ENCODE measurements at places on chromosomes 7 and 10.

- no peak for DNase-seq
Observed at GRCh38 chr7:128410451-128410753, 620 bp upstream of the IMPDH1 start.

DNA sequence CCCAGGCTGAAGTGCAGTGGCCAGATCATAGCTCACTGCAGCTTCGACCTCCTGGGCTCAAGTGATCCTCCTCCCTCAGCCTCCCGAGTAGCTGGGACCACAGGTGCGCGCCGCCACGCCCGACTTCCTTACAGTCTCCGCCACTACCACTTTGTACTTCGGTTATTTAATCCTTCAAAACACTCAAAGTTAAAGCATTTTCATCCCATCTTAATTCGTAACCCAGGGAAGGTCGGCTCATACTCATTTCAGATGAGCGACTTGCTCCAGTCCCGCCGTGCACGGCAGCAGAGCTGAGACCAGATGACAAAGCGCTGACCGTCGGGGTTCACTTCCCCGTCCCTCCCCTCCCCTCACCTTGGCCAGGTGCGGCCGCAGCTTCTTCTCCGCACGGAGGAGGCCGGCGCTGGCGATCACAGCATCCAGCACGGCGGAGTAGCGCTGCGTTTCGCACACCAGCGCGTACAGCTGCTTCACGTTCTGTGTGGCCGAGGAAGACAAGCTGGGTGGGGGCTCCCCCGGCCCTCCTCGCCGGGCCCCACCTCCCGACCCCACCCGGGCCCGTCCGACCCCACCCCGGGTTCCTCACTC, 457 bp downstream of the NSUN5 start:
- DNase-seq: no peak

GRCh38 chr7:77245015-77245755, 45.6 kb upstream of the FGL2 start:
- DNase-seq: no peak

DNA sequence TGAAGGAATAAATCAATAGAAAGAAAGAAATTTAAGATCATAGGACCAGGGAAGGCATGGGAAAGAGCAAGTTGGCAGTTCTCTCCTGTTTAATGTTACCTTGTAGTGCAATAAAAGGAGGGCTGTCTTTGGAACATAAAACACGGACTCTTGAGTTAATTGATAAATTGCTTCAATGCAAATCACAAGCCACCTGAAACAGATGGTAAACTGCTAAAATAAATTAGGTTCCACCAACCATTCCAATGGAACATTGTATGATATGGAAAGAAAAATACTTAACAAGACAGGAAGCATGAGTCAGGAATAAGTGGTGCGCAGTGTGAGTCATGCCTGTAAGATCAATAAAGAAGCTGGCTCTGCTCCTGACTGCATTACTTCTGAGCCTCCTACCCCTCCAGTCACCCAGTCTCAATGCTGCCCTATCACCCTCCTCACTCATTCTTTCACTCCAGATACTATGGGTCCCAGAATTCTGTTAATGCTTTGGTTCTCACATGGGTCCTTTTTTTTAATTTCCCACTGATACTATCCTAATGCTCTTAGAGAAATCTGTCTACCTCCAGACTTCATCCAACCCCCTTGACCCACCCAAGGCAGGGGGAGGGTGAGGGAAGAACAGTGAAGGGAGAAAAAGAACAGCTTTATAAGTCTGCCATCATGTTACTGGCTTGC, 78.9 kb downstream of the LRRC17 start:
- DNase-seq: peak; percentile 60

DNA sequence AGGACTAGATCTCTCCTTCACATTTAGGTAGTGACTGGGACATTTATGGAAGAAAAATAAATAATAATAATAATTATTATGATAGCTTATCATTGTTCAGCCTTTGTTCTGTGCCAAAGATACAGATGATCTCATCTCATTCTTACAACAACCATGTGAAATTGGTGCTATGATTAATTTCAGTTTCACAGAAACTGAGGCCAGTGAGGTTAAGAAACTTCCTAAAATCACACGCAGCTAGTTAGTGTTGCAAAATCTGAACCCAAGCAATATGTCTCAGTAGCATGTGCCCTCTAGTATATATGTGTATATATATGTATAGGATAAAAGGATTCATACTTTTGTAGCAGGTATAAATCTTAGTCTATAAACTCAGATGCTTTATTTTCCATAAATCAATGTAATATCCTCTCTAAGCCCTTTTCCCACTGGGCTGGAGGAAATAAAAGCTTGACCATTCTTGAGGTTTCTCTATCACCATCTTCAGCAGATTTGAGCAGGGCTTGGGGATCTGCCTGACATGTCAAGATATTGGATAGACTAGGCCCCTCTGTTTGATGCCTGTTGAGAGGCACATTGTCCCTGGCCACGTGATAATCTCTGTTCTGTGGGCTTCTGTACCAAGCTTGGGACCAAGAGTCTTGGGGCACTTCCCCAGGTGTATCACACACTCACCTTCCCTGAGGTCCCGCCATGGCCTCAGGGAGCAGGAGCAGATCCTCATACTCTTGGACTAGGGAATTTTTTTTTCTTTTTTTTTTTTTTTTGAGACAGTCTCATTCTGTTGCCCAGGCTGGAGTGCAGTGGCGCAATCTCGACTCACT, 172.6 kb upstream of the NRP1 start:
- no peak for DNase-seq

- DNase-seq: no peak
Observed at GRCh38 chr7:33792547-33793105, 112.7 kb upstream of the BMPER start.

DNA sequence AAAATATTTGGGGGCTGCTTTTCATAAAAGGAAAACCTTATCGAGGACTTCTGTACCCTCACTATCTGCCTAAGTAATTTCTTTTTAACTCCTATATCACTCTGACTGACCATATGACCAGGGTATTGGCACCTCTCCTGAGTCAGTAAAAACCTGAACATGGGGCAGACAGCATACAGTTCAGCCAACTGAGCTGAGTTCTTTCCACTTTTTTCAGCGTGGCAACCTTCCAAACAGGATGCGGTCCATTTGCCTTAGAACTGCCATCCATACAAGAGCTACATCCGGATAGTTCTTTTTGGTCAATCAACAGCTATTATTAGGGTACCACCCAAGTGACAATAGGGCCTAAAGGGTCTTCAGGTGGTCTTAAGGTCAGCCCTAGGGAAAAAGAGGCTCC, 122.6 kb downstream of the MARCHF5 start:
- no peak for DNase-seq

DNA sequence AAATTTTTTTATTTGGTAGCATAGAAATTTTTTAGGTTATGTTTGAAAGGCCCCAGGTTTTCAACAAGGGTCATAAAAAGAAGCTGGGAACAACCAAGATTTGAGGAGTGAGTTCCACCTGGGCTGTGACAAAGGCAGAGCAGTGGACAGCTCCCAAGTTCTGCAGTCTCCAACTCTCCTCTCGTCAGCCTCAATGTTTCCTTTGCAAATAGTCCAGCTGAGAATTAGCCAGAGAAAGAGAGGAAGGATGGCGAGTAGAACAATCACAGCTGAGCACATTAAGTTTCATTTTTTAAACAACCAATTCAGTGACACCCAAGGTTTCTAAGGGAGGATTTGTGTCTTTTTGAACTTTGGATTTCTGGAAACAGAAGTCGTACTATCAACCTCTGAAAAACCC, 143.2 kb downstream of the NRCAM start:
- DNase-seq: no peak

GRCh38 chr7:15571301-15571878, 9.6 kb upstream of the AGMO start:
- no peak for DNase-seq

- DNase-seq: no peak
Observed at GRCh38 chr7:36650766-36651312, 73.5 kb downstream of the AOAH start.

DNA sequence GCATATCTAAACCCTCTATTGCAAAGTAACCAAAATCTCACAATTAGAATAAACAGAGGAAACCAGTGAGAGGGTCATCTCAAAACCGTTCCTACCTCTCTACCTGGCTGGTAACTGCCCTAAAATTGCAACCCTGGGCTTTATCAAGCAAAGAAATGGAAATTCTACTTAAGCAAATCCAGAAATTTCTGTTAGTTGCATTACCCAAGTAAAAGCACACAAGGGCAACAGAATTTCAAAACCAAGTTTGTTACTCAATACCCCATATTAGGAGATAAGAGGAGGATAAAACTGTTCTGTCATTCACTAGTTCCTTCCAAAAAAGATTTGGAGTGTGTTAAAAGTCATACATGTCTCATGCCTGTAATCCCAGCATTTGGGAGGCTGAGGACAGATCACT, 195.3 kb downstream of the FAM107B start:
- no peak for DNase-seq

- no peak for DNase-seq
Observed at GRCh38 chr10:96658844-96659243, 61.5 kb downstream of the PIK3AP1 start.

All from GM04503 (cell line).